Skeletal muscle tissue (tissue), 5 donors: ENCODE measurements at places on chromosomes 5 and 9. TPM values are rescaled to one million over a fixed set of nuclear protein-coding genes. Genes with fewer than 3 reads are reported as not detected.

Gene CDC20B
- total RNA-seq, result not detected

Gene AQP7
- total RNA-seq, result 6.3 TPM

Gene SMIM33
- total RNA-seq, result not detected

Gene LVRN
- total RNA-seq, result 1.6 TPM

Gene IFT74
- 9.4 TPM for total RNA-seq

Gene RGS3
- total RNA-seq, result 48.0 TPM

Gene MARCOL
- not detected for total RNA-seq

Gene CSF2
- not detected for total RNA-seq

Gene SLC25A2
- 0.52 TPM for total RNA-seq

Gene ABLIM3
- total RNA-seq, result 15.1 TPM

Gene OR1Q1
- not detected for total RNA-seq

Gene GCNT1
- 3.7 TPM for total RNA-seq

Gene SLIT3
- 7.8 TPM for total RNA-seq

Gene ALDH7A1
- 29.7 TPM for total RNA-seq

Gene CPEB4
- 32.4 TPM for total RNA-seq

Gene HSDL2
- 40.7 TPM for total RNA-seq

Gene IL13
- not detected for total RNA-seq

Gene TXNDC8
- not detected for total RNA-seq

Gene ASPN
- total RNA-seq, result 213 TPM

Gene FOXD1
- 0.52 TPM for total RNA-seq

Gene EGFL7
- 51.7 TPM for total RNA-seq

Gene GABRA6
- not detected for total RNA-seq

Gene SLC6A18
- not detected for total RNA-seq

Gene SHLD3
- total RNA-seq, result 3.1 TPM

Gene PRRX2
- 3.1 TPM for total RNA-seq

Gene SLC34A1
- total RNA-seq, result not detected

Gene RNF224
- total RNA-seq, result not detected

Gene NOXA1
- 0.52 TPM for total RNA-seq

Gene C9orf153
- total RNA-seq, result 1.6 TPM

Gene ZFP2
- total RNA-seq, result 1.6 TPM

Gene SLC46A2
- under 0.01 TPM for total RNA-seq

Gene FOXD4L5
- total RNA-seq, result under 0.01 TPM

Gene CDO1
- total RNA-seq, result 24.0 TPM

Gene ESM1
- 0.52 TPM for total RNA-seq

Gene PTGDS
- 4.2 TPM for total RNA-seq

Gene GNE
- 15.1 TPM for total RNA-seq

Gene SLCO6A1
- 0.52 TPM for total RNA-seq

Gene GNAQ
- 16.2 TPM for total RNA-seq

Gene CCNJL
- total RNA-seq, result 3.1 TPM

Gene CXCL14
- 19.8 TPM for total RNA-seq

Gene SLC6A3
- not detected for total RNA-seq

Gene SSNA1
- total RNA-seq, result 47.0 TPM

Gene FIBCD1
- total RNA-seq, result not detected
